Chondrocyte (in vitro differentiated cells): ENCODE measurements at places on chromosomes 7 and 10.

DNA sequence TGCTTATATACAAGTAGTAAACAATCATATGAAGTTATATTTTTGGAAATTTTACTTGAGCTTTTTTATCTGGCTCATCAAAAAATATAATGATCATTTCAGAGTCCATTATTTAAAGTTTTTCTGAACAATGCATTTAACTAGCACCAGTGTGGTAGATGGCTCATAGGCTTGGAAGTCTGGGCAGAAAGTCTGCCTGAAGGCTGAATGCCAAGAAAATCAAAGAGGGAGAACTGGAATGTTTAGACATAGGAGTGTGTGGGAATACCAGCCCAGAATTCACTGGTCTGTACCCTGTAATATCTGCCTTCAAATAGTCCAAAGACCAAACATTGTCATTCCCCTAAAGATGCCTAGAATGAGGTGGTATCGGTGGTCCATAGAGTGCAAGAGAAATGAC lies 40.3 kb upstream of the ANK3 start:
- DNase-seq = no peak

- peak; percentile 83 for DNase-seq
Measured at GRCh38 chr10:132272231-132272971, 35.3 kb downstream of the STK32C start.

DNA sequence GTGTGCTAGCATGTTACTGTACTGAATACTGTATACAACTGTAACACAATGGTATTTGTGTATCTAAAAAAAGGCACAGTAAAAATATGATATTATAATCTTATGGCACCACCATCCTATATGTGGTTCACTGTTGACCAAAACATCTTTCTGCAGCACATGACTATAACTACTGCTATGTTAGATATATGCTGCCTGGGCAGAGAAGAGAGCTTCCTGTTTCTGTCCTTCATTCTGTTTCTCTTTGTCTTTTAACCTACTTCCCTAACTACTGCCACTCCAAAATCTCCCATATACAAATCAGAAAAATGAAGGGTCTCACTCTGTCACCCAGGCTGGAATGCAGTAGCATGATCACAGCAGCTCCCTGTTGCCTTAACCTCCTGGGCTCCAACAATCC lies 8.8 kb upstream of the FGL2 start:
- DNase-seq = no peak

- no peak for DNase-seq
Measured at GRCh38 chr10:127300868-127301321, 104.5 kb upstream of the INSYN2A start.

DNA sequence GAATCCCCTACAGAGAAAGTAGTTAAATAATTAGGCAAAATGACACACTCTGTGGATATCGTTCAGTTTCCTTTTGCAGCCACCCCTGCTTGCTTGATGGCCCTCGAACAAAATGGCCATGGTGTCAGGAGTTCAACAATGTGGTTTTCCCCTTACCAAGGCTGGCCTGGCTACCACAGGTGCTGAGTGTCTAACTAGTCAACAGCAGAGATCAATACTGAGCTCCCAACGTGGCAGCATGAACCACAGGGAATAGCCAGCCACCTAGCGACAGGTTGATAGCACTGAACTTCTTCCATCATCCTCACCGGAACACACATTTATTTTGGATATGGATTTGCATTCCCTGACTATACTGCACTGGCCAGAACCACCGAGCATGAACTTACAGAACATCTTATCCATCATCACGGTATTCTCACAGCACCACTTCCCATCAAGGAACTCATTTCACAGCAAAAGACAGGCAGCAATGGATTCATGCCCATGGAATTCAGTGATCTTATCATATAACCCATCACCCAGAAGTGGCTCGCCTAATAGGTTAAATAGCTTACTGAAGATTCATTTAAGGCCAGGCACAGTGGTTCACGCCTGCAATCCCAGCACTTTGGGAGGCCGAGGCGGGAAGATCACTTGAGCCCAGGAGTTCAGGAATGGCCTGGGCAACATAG lies 6.3 kb downstream of the C10orf67 start:
- DNase-seq = no peak

DNA sequence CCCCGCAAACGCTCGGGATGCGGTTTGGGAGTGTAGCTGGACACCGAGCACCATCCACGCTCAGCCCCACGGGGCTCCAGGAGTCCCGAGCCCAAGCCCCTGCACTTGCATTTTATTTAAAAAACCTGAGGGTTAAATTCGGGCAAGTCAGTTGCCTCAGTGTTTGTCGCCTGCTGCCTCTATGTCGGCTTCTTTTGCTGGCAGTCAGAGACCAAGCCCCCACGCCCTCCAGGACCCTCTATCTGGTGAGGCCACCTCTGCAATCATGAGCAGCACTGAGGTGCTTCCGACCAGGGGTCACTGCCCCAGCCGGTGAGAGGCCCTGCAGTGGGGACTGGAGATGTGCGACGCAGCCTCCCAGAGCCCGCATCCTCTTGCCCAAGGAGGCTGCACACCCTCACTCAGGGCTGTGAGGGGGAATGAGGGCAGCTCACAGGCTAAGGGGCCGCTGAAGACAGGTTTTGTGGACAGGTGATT lies 13.3 kb upstream of the ZNF273 start:
- no peak for DNase-seq

GRCh38 chr7:43768201-43768886 lies 9.9 kb downstream of the BLVRA start:
- DNase-seq = no peak

- DNase-seq = no peak
Measured at GRCh38 chr10:61971003-61971325, 69.5 kb downstream of the ARID5B start.

- no peak for DNase-seq
Measured at GRCh38 chr7:4738711-4739527, 36.5 kb upstream of the AP5Z1 start.

DNA sequence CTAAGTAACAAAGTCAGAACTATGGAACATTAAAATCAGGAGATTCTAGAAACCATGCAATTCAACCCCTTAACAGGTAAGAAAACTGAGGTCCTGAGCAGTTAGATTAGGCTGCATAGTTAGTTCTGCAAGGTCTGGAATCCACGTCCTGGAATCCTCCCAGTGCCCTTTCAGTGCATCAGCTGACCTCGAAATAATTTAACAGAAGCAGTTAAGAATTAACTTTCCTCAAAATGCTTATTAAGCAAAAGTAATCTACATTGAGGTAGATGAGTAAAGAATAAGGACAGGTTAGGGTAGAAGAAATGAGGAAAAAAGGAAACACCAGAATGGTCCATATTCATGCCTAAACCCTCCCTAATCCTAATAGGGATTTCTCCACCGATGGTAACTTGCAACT lies 37.6 kb downstream of the GSAP start:
- DNase-seq = no peak

DNA sequence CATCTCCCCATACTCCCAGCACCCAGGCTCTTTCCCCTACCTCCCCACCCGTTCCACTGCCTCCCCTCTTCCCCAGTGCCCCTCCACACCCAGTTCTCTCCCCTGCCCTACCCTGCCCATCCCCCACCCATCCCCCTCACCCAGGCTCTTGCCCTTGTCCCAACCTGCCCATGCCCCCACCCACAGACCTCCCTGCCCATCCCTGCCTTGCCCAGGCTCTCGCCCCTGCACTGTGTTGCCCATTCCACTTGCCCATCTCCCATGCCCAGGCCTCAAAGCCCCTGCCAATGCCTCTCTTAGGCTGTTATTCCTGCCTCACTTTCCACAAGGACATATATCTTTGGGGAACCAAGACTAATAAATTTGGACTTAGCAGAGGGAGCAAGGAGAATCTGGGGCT lies 262.6 kb upstream of the CXCL12 start:
- DNase-seq = no peak

- DNase-seq = no peak
Measured at GRCh38 chr10:114281461-114281860, 42.4 kb downstream of the VWA2 start.

- no peak for DNase-seq
Measured at GRCh38 chr7:51229620-51230323, 86.8 kb downstream of the COBL start.

DNA sequence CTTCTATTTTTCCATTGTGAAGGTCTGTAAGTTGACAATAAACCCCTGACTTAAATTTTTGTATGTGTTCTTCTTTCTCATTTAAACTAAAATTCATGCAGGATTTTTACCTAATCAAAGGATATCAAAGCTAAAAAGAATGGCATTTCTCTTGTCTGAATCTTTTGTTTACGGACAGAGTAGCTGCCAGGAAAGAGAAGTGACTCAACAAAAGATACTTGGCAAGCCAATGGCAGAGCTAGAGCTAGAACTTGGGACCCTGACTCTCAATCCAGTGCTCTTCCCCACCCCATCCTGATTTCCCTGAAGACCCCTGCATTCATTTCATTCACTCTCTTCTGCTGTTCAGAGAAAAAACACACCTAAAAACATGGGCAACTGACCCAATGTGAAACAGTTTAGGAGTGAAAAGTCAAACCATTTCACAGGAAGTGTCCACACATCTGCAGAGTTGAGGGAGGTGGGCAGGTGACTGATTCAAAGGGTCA lies 40.2 kb upstream of the PDLIM1 start:
- DNase-seq = no peak

GRCh38 chr7:3309140-3309539 lies 8.1 kb downstream of the SDK1 start:
- no peak for DNase-seq

- DNase-seq = no peak
Measured at GRCh38 chr10:104766341-104766740, 125.3 kb downstream of the SORCS3 start.

- no peak for DNase-seq
Measured at GRCh38 chr7:147937428-147937827, 653.1 kb upstream of the C7orf33 start.

DNA sequence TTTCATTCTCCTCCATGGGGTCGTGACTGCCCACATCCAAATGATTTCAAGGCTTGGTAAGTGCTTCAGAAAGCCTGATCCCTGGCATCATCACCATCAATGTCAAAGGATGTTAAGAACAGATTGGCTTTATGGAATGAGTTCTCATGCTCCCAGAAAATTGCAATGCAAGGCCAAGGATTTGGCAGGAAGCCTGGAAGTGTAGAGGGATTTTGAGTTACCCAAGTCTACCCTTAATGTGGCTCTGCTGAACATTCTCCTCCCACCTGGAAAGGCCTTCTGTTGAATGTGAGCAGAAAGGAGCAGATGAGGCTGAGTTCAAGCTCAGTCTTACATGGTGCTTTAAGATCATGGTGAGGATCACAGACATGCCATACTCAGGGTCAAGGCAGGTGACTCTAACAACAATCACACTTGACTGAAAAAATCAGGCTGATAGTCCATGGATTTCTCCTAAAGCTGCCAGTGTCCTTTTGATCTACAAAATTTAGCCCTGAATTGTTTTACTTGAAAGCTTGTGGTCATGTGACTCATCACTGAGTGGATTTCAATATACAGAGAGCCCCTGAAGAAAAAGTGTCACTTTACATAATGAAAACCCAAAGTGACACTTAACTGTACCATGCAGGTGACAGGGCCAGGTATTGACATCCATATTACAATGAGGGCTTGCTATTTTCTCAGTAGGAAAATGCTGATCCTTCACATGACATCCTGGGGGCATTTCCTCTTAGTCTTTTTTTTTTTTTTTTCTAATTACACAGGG lies 111.1 kb upstream of the PDLIM1 start:
- no peak for DNase-seq

DNA sequence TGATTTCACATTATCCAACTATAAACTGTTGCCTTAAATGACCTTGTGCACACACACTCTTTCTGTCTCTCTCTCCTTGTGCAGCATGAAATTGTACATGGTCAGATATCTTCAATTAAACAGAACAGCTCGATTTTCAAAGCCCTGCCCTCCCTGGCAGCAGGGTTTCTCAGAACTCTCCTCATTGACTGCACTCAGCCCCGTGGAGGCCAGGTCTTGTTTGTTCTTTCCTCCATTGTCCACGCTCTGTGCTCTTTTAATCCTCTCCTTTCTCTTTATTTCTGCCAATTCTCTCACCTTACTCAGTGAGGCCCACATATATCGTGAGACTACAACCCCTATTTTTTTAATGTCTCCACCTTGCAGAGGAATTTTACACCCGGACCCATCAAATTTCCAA lies 175.9 kb upstream of the STK17A start:
- no peak for DNase-seq

DNA sequence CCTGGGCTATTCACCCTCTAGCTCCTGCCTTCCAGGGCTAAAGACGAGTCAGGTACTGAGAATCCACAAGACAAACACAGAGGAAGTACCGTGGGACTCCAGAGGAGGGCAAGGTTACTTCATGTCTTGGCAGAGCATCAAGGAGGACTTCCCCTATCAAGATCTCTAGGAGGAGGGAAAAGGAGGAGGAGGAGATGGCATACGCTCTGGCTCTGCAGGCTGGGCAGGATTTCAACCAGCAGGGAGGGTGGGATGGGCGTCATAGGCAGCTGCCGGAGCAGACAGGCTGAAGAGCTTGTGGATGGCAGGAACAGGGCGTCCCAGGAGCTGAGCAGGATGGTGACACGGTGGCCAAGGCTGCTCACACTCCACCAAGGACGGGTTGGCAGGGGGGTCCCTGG lies 21.3 kb downstream of the MDH2 start:
- DNase-seq = no peak
